ENCODE measurements at places on chromosomes 7 and 10.

DNA sequence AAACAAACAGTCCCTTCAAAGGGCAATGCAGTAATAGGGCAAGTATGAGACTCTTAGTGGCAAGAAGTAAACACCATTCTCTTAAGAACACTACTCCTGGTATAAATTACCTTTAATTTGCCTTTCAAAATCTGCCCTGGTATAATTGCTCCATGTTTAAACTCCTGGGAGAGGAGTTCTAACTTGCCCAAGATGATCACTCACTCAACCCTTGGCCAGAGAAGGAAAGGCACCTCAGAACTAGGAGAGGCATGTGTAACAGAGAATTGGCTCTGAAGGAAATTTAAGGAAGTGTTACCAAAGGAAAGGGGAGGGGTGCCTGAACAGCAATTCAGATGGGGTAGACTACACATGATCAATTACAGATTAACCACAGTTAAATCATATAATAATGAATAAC is 1173.6 kb upstream of the SORCS1 start:
- DNase-seq = no peak

GRCh38 chr10:127423218-127423915 is 125.7 kb upstream of the NPS start:
- no peak for DNase-seq

DNA sequence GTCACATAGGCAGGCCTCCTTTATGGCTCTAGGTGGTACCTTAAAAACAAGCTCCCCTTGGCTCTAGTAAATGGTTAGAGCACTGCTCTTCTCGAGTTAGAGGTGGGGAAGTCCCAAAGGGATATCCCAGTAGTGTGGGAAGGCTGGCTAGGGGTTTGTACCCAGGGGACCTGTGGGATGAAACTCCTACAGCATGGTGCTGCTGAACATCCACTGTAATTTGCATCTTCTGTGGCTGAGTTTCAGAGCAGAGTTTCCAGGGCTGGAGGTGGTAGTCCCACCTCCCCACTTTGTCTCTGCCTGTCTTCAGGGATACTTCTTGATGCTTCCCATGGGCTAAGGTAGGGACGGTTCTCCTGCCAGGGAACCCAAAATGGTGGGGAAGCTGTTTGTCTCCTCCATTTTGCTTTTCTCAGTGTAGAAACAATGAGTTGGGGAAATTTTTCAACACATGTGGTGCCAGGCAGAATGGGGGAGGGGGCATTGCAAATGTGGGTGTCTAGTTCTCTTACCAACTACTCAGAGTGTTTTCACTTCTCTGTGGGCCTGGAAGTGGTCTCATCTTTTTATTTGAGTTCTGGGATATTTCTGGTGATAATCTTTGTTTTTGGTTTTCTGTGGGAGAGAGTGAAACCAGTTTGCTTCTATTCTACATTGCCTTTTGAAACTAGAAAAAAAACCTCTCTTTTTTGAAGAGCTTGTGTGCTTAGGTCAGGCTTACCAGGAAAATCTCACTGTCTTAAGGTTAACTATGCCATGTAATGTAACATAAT is 36.3 kb downstream of the SCART1 start:
- DNase-seq = no peak

DNA sequence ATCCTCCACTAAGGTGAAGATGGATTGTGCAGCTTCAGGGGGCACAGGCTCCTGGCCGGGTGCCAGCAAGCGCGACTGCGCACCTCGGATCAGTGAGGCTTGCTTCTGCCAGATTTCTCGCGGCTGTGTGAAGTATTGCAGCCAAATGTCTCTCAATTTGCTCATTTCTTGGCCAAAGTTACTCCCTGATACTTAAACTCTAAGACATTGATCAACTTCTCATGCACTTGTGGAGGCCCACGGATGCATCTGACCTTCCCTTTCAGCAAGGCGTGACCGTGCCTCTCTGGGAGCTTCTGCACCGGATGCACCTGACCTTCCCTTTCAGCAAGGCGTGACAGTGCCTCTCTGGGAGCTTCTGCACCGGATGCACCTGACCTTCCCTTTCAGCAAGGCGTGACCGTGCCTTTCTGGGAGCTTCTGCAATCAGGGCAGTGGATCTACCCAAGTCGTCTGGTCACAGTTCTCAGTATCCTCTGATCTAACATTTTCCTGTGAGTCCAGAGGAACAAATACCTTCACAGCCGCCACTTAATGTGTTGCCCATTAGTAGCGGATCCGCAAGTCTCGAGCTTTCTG is 248.3 kb downstream of the ADARB2 start:
- no peak for DNase-seq

DNA sequence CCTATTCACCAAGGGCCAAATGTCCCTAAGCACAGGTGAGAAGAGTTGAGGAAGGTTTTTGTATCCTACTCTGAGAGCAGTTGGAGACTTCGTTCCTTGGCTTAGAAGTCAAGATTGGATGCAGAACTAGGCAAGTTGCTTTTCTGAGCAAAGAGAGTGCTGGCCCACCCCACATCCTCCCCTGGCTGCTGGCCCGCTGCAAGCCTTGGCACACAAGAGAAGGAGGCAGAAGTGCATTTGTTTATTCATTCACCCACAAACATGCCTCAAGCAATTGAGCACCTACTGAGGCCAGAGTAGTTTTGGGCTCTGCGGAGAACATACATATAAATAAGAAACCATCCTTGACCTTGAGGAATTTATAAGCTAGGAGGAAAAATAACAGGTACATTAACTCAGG is 318.9 kb downstream of the KCNMA1 start:
- no peak for DNase-seq

DNA sequence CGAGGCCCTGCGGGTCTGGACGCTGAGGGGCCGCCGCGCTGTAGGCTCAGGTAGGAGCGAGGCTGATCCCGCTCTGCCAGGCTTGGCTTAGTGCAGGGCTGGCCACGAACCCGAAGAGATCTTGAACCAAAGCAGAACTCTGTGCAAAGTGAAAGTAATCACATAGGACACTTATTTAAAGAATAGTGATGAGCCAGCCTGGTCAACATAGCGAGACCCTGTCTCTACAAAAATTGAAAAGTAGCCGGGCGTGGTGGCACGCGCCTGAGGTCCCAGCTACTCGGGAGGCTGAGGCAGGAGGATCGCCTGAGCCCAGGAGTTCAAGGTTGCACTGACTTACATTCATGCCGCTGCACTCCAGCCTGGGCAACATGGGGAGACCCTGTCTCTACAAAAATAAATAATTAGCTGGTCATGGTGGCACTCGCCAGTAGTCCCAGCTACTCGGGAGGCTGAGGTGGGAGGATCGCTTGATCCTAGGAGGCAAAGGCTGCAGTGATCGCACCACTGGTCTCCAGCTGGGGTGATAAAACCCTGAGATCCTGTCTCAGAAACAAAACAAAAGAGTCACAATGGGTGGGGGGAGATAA is 541 bp downstream of the ZSCAN25 start:
- DNase-seq = no peak

- DNase-seq = no peak
Observed at GRCh38 chr7:52501696-52502095, 533.7 kb upstream of the POM121L12 start.

- DNase-seq = no peak
Observed at GRCh38 chr10:49737474-49738201, 24.5 kb downstream of the OGDHL start.

- no peak for DNase-seq
Observed at GRCh38 chr7:1544896-1545416, 11.0 kb downstream of the TMEM184A start.

GRCh38 chr7:43769281-43769680 is 10.8 kb downstream of the BLVRA start:
- no peak for DNase-seq

DNA sequence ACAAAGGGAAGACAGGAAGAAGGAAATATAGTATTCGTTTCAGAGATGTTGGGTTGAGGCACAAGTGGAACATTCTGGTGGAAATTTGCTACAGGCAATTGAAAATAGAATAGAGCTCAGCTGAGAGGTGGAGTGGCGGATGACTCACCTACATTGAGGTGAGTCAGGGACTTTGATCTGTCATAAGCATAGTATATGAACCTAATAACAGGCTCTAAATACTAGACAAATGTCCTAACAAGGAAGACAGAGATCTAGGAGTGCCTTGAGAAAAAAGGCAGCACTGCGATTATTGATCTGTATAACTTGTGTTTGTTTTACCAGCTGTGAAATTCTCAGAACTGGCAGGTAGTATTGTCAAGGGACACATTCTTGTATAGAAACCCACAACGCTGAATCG is 907 bp upstream of the IFRD1 start:
- peak; percentile 45 for DNase-seq

Measured in NCI-H2029 (cell line).